Activated CD8-positive, alpha-beta memory T cell treated with anti-CD3 and anti-CD28 coated beads for 1 hour (primary cell): ENCODE measurements at places on chromosomes 12 and 14.

DNA sequence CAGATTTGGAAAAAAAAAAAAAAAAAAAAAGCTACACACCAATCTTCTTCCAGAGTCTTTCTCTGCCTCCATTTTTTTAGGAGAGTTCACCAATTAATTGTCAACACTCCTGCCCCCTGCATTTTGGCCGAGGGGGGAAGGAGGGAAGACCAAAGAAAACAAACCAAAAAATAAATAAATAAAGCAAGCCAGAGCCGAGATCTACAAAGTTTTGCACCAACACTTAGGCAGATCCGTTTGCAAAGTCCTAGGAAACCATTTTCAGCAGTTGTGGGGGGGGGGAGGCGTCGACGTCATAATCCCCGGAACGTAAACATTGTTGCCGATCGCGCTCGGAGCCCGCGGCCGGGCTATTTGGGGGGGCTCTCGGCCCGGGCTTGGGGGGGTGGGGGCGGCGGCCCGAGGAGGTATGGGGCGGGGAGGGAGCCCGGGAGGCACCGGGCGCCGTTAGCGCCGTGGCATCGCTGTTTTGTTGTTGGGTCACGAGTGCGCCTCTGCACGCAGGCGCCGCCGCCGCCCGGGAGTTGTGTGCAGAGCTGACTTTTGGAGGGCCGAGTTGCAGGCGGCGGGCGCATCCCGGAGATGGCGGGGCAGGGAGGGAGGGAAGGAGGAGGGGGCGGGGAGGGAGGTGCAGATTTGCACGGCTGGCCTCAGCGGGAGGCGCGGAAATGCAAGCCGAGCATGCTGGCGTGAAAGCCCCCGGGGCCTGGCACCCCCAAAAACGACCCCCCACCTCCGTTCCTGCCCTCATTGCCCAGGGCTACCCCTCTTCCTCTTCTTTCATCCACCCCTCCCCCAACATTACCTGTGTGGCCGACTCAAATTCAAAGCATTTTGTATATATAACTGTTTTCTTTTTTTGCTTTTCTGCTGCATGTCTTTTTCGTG is 598 bp downstream of the KDM2B start:
- peak; percentile 32 for DNase-seq

GRCh38 chr12:85927166-85927565 is 53.1 kb downstream of the NTS start:
- DNase-seq = no peak

GRCh38 chr14:94180655-94181271 is 6.6 kb downstream of the PPP4R4 start:
- no peak for DNase-seq

DNA sequence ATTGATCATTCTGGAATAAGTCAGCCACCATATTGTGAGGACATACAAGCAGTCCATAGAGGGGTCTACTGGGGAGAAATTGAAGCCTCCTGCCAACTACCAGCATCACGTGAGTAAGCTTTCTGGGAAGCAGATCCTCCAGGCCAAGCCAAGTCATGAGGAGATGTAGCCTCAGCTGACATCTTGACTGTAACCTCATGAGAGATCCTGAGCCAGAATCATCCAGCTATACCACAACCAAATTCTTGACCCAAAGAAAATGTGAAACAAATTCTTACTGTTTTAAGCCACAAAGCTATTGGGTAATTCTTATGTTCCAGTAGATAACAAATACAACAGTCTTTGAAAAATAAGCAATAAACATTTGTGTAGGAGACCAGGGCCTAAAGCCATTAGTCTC is 479.4 kb upstream of the DCN start:
- DNase-seq = no peak

GRCh38 chr12:79006306-79006705 is 141.7 kb downstream of the SYT1 start:
- no peak for DNase-seq

- DNase-seq = no peak
Measured at GRCh38 chr12:47082796-47083621, 3.2 kb upstream of the AMIGO2 start.

- DNase-seq = no peak
Measured at GRCh38 chr12:1834186-1834925, 14.0 kb downstream of the LRTM2 start.

GRCh38 chr12:7369274-7369729 is 65.4 kb downstream of the ACSM4 start:
- no peak for DNase-seq

DNA sequence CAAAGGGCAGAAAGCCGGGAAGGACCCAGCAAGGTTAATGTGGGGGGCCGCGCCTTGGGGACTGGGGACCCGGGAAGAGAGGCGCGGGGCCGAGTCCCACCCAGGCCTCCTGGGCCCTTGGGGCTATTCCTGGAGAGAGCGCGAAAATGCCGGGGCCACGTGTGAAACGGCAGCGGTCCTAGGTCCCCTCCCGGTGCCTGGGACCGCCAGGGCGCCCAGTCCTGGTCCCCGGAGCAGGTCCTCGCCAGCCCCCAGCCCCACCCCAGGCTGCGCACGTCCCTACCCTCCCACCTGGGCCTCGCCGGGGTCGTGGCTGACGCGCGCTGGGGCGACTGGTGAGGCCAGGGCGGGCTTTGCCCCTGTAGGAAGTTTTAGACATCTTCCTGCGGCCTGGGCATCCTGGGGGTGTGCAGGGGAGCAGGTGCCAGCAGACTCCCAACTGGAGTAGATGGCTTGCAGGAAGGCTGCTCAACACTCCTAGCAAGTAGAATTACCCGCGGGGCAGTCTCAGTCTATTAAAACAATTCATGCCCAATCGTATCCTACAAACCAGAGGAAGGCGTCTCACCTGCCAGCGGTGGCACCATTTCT is 708 bp downstream of the FAR2 start:
- DNase-seq = no peak

- DNase-seq = peak; percentile 47
Measured at GRCh38 chr14:77026930-77027537, 1.5 kb downstream of the IRF2BPL start.

DNA sequence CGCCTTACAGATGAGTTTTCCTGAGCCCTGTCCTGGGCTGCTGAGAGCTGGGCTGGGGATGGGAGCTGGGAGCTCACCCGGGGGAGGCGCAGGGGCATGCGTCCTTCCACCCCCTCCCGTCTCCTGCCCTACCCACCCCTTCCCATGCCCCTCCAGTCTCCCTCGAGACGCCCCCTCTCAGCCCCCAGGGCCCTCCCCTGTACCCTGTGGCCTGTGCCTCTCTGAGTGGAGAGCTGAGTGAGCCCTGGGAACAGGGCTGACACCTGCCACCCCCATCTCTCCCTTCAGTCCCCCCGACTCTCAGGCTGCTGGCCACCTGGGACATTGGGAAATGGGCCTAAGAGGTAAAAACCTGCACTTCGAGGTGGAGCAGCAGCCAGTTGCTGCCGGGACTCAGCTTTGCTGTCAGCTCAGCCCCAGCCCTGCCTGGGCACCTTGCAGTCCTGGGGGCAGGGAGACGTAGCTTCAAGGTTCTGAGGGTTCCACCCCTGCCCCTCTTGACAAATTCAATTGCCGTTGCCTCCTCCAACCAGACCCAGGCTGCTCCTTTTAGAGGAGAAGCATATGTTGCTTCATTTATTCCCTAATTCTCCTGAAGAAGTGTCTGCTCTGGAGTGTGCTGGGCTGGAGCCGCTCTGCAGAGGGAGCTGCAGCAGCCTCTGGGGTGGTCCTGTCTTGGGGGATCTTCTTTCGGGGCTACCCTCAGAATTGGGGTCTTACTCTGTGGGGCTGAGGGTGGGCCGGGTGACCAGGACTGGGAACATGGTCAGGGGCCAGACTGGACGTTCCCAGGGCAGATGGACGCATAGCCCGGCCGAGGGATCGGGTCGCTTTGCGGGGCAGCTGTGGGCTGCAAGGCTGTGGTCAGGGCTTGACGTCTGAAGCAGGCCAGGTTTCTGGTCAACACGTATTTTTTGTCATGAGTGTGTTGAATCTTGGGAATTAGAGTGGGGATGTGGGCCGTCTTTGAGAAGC is 141.4 kb downstream of the ADGRD1 start:
- no peak for DNase-seq

- DNase-seq = no peak
Measured at GRCh38 chr12:77031745-77032144, 33.6 kb downstream of the E2F7 start.

GRCh38 chr12:84760091-84760865 is 152.3 kb downstream of the SLC6A15 start:
- DNase-seq = no peak

DNA sequence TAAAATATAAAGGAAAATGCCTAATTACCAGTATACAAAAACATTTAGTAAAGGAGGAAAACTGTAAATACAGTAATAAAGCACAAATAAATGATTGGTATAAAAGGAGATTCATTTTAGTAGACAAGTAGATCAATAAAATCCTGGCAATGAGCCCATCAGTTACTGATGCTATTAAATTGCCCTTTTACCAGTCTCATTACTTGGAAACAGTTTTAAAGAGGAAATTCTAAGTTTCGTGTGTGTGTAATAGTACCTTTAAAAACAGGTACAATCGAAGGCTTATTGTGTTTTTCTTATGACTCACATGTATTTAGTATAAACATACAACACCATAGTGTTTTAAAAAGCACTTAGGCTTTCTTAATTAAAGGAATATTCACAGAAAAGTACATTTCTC is 46.4 kb upstream of the SYT10 start:
- no peak for DNase-seq

DNA sequence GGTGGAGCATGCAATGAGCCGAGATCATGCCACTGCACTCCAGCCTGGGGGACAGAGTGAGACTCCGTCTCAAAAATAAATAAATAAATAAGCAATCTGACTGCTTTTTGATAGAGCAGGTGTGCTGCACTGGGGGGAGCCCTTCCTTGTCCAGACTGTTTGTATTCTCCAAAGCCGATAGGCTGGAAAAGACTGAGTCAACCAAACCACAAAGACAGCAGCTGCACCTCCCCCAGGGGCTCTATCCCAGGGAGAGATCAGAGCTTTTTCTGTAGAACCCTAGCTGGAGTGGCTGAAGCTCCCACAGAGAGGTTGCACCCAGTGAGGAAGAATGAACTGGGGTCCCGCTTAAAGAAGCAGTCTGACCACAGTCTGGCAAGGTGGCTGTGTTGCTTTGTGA is 45.8 kb upstream of the LALBA start:
- no peak for DNase-seq

DNA sequence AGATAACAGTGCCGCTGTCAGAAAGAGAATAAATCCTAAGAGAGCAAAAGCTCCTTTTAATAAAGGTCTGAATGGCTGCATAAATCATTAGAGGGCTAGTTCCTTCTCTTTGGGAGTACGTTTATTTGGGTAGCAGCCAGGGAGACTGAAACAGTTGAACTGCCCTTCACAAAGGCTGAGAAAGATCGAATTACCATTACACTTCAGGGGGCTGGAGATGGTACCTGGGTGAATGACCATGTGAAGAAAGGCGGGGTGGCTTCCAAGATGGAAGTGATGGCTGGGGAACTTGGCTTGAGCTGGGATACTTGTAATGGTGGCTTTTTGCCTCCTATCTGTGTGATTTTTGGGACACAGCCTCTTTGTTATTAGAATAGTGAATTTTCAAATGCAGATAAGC is 1.7 kb upstream of the FGD4 start:
- DNase-seq = no peak

DNA sequence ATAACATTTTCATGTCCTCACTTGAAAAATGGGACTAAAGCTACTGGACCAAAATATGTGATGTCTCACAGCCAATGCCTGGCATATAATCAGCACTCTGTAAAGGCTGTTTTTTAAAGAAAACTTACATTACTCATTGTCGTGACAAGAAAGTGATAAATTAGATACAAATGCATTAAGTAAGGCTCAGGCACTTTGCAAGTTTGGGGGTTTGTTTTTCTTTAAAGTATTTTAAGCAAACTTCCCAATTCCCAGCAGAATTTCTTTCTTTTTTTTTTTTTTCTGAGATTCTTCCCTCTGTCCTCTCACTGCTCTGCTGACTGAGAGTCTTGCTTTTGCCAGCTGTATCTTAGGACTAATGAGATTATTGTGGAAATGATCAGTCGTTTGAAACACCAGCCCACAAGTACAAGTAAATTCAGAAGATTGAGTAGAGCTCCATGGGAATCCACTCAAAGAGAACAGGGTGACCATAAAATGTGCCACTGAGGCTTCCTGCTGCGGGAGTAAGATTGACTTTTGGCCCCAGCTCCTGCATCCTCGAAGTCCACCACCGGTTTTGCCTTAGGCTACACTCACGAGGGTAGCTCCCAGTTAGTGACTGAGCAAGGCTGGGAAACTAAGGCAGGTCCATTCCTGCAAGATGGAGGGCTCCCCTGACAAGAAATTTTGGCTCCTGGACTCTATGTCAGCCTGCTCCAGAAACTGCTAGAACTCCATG is 82.8 kb downstream of the TMTC1 start:
- no peak for DNase-seq

DNA sequence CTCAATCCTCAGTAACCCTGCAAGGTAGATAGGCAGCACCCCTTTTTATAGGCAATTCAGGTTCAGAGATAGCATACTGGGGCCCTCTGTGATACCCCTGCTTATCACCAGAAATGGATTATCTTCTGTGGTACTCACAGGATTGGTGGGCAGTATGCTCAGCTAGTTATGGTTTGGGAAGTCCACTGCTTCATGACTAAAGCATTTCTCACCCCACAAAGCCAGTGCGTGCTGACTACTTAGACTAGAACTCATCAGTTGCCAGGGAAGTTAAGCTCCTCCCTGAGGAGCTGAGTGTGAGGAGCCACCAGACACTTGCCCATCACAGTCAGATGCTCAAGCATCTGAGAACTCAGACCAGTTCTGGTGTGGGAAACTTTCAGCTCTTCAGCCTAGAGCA is 76.3 kb downstream of the SCAF11 start:
- DNase-seq = no peak

DNA sequence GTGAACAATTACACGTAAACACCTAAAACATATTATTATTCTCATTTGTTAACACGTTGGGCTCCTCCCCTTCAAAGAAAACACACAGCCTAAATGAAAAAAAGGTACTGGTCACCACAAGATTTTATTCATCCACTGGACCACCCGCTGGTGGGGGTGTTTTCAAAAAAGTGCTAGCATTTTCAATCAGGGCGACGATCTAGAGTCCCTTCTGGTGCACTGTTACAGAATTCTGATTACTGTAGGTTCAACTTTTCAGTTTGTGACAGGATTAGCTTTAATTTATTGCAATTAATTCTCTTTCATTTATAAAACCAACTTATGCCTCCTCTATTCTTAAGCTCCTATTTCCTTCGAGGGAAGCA is 443 bp downstream of the MAGOHB start:
- DNase-seq = no peak
